Pancreas (tissue), 10 donors: ENCODE measurements at places on chromosomes 11 and 22. TPM values are rescaled to one million over a fixed set of nuclear protein-coding genes. Genes with fewer than 3 reads are reported as not detected.
A peak's percentile ranks its signal among the peaks of the same experiment; 100 is the strongest.

Gene ROBO3
- polyA plus RNA-seq, result 25.0 TPM

Gene LARGE2
- polyA plus RNA-seq, result 48.4 TPM

Gene SLC25A17
- 15.6 TPM for polyA plus RNA-seq

Gene TYR
- not detected for polyA plus RNA-seq

Gene C11orf16
- polyA plus RNA-seq, result not detected

GRCh38 chr11:117075186-117075585 lies 23.0 kb downstream of the SIK3 start:
- peaks cover 13% of the 10 kb centered on the region for H3K4me1 ChIP-seq
- no peak overlapping the region for H3K4me3 ChIP-seq
- no peak overlapping the region for H3K27ac ChIP-seq
- no peaks in the 10 kb centered on the region for H3K27me3 ChIP-seq
- no peaks in the 10 kb centered on the region for H3K36me3 ChIP-seq
- DNase-seq, result no peak

GRCh38 chr11:12287374-12288211 lies 89.8 kb upstream of the PARVA start:
- H3K36me3 ChIP-seq, result no peaks in the 10 kb centered on the region
- H3K4me1 ChIP-seq, result no peaks in the 10 kb centered on the region
- no peak overlapping the region for H3K27ac ChIP-seq

- no peaks in the 10 kb centered on the region for H3K36me3 ChIP-seq
- H3K4me1 ChIP-seq, result no peaks in the 10 kb centered on the region
- no peak overlapping the region for H3K4me3 ChIP-seq
These were observed 561.8 kb upstream of the B3GAT1 start for GRCh38 chr11:134973801-134974200.

- H3K4me3 ChIP-seq, result no peak overlapping the region
- peak overlapping the region; percentile 41 for H3K27ac ChIP-seq
- peaks cover 25% of the 10 kb centered on the region for H3K4me1 ChIP-seq
- H3K36me3 ChIP-seq, result no peaks in the 10 kb centered on the region
These were observed 33.4 kb upstream of the FTH1 start for GRCh38 chr11:62000539-62001446.
